Effector CD4-positive, alpha-beta T cell (primary cell): ENCODE measurements at places on chromosomes 2 and 18.
A peak's percentile ranks its signal among the peaks of the same experiment; 100 is the strongest.

DNA sequence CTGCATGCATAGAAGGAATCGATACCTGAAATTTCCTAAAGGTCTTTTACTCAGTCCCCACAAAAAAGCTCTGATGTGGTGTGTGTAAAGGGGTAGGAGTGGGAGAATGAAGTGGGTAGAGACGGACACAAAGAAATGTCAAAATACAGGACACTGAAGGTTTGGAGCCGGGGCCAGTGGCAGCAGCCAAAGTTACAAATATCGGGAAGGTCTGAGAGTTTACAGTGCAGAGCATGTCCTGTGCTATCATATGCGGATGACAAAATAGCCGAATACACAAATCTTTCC lies 89.9 kb upstream of the STON1 start:
- DNase-seq = no peak

- DNase-seq = no peak
Observed at GRCh38 chr2:206937555-206937954, 1.8 kb upstream of the CPO start.

DNA sequence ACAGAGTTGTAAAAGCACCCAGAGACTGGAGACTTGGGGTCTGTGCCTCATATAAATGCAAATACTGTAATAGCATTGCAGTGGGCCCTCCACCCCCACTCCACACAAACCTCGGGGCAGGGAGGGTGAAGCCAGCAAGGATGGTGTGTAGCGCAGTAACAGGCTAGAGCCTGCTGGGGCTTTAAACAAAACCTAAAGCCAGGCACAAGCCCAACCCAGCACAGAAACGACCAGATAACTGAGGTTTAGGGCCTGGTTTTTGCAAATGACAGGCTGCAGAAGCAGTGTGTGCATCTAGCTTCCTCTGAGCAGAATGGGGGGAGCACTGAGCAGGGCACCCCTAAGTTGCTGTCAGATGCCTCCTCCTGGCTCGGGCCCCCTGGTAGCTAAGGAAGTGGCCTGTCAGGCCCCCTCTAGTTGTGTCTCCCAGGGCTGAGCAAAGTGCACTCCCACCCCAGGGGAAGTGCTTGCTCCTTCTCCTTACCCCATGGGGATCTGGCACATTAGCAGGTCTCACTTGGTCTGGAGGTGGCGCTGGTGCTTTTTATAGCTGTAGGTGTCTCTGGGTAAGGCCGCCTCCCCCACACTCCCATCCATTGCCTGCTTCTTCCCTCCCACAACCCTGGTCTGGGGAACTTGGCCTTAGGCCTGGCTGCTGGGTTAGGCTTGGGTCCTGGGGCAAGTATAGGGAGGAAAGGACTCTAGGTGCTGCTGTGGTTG lies 135.1 kb downstream of the CELF4 start:
- no peak for DNase-seq

GRCh38 chr18:56124186-56124585 lies 514.2 kb downstream of the TXNL1 start:
- DNase-seq = no peak

DNA sequence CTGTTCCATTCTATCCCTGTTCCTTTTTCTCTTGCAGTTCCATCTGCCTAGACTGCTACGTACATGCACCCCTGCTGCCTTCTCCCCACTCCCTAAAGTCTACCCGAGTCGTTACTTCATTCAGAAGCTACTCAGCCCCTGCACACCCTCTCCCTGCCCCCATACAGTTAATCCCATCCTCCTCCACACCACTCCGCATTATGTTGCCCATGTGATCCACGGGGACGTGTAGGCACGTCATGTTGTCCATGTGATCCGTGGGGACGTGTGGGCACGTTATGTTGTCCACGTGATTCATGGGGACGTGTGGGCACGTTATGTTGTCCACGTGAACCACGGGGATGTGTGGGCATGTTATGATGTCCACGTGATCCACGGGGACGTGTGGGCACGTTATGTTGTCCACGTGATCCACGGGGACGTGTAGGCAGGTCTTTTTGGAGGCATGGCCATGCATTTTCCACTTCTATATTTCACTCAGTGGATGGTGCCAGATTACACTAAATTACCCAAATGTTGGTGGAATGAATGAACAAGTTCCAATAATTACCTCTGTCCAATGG lies 299.5 kb downstream of the DCDC2C start:
- no peak for DNase-seq

DNA sequence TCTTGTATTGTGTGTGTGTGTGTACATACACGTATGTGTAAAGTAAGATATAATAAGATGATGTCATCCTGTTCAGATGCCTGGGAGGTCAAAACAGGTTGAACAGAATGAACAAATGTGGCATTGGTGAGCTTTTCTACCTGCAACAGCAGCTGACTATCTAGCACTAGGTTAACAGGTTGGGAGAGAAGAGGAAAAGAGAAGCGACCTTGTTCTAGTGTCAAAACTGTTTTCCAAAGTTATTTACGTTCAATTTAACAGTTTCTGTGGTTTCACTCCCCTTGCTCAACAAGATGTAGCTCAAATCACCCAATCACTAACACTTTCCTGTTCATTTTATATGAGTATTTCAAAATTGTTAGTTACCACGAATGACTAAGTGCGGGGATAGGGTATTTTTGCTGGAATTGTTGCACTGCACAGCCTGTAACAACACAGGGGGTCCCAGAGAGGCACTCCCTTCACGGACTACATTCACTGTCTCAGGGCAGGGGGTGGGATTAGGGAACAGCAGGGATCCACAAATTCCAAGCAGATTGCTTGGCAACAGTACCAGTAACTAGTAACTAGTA lies 67.5 kb upstream of the DTNB start:
- no peak for DNase-seq

- DNase-seq = no peak
Observed at GRCh38 chr2:201807452-201807999, 1.2 kb downstream of the CDK15 start.

DNA sequence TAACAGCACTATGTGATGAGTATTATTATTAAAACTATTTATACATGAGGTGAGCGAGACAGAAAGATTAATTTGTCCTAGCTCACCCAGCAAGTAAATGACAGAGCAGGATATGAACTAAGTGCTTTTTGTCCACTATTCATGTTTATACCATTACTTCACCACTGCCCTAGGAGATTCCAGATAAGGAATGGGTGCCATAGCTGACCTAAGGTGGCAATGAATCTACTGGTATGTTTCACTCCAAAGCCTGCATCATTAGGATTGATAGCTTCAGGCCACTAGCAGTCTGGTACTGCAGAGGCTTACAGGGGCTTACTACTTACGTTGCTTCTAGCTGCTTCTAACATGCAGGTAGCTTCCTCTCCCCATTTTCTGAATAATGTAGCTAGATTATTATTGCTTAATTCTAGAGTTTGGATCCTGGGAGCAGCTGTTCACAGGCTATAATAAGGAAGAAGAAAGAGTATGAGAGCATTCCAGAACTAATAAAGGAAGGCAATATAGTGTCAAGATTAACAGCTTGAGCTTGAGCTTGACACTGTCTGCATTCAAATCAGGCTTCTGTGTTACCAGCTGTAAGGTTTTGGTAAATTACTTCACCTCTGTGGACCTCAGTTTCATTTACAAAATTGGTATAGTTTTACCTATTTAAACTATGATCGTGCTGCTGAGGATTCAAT lies 153.7 kb downstream of the GALNT3 start:
- DNase-seq = no peak

GRCh38 chr2:160533482-160533881 lies 39.9 kb upstream of the RBMS1 start:
- DNase-seq = no peak

- DNase-seq = no peak
Observed at GRCh38 chr2:228649447-228649846, 468.0 kb upstream of the SPHKAP start.

DNA sequence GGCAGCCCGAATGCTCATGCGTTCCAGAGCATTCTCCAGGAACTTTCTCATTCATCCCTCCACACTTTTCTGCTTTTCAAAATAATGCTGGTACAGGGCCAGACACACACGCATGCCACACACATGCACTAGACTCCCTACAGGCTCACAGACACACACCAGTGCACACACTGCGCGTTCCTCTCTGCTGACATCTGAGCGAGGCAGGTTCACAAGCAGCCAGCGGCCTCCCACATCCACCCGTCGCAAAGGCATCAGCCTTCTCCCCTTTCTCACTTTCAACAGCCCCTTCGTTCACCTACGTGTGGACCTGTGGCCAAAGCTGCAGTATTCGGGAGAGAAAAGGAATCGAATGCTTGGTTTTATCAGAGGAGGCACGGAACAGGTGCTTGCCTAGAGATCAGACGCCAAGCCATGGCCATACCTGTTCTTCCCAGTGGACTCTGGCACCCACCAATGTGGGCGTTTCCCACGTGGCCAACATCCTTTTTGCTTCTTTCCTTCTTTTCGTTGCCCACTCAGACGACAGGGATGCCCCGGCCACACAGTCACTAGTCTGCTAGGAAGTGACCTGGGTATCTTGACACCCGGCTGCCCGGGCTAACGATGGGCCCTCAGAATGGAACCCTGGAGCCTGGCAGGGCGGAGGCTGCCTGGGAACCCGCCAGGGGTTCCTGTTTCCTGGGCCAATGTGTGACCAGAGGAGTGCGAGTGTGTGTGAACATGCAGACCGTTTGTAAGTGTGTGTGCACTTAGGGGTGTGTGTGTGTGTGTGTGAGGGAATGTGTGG lies 85.8 kb upstream of the ID2 start:
- no peak for DNase-seq

- no peak for DNase-seq
Observed at GRCh38 chr18:48100165-48100575, 169.7 kb upstream of the SMAD2 start.

DNA sequence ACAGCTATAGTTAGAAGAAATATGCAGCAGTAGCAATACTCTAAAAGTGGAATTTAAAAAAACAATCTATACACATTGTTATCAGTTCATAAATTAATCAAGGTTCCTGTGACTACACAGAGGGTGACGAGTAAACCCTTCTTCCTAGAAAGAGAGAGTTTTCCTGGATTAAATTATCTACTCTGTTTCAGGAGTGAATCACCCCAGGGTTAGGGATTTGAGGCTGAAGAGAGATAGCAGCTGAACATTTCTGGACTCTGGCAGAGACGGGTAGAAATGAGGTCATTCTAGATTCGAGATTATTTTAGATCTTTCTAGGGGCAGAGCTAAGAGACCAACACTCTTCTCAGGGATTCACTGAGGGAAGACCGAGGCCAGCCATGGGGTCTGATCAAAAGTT lies 38.8 kb upstream of the PMAIP1 start:
- no peak for DNase-seq

DNA sequence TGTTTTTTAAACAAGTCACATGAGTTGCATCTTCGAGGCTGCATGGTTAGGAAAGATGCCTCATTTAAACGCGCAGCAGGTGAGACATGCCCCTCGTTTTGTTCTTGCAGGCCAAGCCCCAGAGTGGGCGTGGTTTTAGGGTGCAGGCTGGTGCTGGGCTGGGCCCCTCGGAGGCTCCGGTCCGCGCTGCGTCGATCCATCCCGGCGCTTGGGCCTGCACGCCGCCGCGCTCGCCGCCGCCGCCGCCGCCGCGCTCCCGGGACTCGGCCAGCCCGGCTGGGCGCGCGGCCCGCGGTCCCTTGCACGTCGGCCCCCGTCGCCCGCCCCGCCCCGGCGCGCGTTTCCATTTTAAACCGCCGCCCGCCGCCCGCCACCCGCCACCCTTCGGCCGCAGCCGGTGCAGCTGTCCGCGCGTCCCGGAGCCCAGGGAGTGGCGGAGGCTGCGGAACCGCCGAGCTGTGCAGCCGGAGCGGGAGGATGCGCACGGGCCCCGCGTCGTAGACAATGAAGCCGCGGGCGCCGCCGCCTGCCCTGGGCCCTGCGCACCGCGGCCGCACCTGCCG lies 175.5 kb downstream of the AGAP1 start:
- peak; percentile 5 for DNase-seq

DNA sequence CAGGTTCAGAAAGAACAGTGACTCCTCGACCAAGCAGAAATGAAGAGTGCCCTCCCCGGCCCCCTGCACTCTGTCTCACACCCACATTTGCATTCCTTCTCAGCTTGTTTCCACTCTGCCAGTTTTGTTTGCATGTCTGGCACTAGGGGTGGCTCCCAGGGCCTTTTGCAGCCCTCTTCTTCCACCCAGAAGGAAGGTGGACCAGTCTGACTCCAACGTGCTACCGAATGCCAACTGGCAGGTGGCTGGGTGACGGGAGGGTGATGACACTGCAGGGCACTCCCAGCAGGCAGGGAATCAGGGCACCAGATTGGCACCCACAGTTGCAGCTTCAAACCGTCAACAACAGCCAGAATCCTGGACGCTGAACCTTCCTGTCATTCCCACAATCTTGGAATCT lies 371.1 kb downstream of the TXNL1 start:
- DNase-seq = no peak

GRCh38 chr18:48355276-48356115 lies 53.7 kb downstream of the ZBTB7C start:
- no peak for DNase-seq

DNA sequence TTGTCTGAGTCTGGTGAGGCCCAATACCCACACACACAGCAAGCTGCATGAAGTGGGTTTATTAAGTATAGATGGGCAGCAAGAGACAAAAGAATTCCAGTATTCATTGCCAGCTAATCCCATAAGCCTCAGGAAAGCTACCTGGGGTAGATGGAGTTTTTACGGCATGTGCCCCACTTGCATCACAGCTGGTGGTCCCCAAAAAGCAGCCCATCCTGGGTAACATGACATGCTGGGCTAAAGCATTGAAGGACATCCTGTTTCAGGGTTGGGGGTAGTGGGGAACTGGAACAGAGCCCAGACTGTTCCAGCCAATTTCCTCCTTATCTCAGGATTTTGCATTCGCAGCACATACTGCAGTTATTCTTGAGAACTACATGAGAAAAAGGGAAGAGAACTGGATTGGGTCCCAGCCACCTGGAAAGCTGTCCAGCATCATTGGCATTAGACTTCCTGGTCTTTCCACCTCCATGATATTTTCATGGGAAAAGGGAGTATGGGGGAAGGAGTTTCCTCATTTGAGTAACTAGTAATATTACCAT lies 240.1 kb upstream of the MMADHC start:
- DNase-seq = no peak

DNA sequence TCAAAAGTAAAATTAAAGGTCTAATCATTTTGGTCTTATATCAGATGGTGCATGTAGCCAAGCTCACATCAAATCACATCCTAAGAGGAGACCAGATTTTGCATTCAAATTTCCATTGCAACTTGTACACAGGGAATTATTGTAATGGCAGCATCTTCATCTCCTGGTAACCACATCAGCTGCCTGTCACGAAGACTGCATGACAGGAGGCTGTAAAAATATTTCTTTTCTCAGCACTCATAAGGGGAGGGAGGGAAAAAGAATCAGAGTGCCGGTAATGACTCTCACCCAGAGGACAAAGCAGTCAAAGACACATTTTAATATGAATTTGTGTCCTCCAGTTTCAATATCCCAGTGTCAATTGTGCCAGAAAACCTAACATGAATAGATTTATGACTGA lies 216.7 kb downstream of the TMEM163 start:
- no peak for DNase-seq

DNA sequence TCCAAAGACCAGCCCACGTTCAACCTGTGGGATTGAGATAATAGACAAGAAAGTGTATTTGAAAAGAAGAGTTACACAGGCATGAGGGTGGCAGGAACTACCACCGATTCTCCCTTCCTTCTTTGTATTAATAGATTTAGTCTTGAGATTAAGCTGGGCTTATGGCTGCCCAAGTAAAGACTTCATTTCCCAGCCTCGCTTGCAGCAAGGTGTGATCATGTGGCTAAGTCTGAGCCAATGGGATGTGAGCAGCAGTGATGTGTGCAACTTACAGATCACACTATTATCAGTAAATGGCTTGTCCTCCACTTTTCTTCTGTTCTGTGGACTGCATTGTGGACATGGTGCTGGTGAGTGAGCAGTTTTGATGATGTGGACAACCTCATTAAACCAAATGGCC lies 101.7 kb downstream of the POLR1A start:
- DNase-seq = no peak
